Activated CD8-positive, alpha-beta memory T cell treated with anti-CD3 and anti-CD28 coated beads, Interleukin-2, amount 50 U/mL, for 48 hours (primary cell): ENCODE measurements at places on chromosomes 1 and 21.
A peak's percentile ranks its signal among the peaks of the same experiment; 100 is the strongest.

DNA sequence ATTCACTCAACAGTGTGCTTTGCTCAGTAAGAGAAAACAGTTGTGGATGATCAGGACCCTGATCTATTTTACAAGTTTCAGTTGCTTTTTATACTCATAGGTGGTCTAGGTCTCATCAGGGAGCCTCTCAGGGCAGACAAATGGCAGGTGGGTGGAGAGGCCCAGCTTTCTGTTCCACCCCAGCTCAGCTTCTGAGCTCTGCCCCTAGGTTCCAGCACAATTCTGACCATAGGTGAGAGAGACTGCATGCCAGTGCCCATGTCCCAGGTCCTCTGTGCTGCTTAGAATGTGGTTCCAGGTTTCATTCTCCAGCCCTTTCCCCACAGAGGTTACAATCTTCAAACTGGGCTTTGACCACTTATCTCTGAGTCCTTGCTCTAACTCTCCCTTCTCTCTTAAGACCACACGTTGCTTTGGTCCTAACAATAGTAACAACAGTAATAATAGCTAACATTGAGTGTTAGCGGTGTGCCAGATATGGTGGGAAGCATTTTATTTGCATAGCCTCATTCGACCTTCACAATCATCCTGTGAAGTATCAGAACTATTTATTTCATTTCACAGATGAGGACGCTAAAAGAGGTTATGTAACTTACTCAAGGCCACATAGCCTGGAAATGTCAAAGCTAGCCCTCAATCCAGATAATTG, 19.6 kb upstream of the DUSP10 start:
- no peak for DNase-seq

GRCh38 chr1:44151808-44152207, 10.4 kb upstream of the KLF18 start:
- no peak for DNase-seq

- no peak for DNase-seq
Measured at GRCh38 chr1:64539781-64540218, 69.9 kb downstream of the CACHD1 start.

DNA sequence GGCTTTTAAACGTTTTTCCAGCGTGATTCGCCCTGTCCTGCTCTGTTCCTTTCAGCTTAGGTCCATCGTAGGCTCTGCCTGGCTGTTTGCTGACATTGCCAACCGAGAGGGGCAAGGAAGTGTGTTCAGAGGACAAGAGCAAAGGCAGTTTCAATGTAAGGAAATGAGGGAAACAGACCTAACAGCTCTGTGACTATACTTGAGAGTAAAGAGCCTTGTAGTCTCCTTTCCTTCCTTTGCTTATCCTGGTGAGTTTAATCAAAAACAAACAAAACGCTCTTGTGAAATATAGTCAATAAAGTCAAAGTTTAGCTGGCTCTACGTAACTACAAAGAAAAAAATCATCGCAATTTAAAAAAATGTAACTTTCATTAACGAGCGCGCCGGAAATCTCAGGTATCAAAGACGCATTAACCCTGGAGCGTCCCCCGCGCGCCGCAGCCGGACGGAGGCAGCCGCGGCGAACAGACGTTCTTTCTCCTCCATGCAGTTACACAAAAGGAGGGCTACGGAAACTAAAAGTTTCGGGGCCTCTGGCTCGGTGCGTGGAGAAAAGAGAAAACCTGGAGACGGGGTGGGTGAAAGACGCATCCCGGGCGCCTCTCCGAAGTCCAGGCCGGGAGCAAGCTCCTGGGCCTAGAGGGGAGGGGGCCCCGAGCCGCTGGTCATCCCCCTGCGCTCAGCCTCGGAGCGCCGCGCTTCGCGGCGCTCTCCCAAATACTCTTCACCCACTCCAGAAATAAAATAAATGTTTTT, 617 bp upstream of the ADGRL2 start:
- no peak for DNase-seq

DNA sequence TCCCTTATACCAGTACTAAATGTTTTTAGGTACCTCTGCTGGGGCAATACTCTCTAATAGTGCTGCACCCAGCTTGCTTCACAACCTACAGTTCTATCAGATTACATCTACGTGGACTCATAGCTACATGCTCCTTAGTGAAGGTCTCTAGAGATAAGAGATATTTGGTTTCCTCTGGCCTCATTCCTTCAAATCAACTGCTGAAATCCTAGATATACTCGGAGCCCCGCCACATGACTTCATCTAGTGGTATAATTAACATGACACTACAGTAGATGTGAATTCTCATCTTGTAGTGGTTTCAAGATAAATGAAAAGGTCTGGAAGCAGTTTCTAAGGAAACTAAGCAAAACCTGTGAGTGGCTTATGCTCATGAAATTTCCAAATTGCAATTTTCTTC, 115.4 kb downstream of the SMYD2 start:
- DNase-seq: no peak

- DNase-seq: no peak
Measured at GRCh38 chr1:165641231-165641987, 10.4 kb downstream of the MGST3 start.

DNA sequence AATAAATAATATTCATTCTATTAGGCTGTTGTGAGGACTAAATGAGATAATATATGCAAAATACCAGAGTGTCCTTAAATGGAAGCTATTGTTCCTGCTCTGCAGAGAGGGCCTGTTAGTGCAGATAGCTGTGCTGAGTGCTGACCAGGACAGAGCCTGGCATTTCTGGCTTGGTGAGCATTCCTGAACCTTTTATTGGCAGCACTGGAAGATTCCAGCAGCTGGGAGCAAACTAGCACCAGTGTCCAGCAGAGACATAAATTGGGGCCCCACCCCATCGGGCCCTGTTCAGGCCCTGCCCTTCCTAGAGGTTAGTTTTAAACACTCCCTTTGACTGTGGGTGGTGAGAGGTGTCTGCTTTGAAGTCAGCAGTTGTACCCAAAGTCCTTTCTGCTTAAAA, 85.9 kb upstream of the GADD45A start:
- DNase-seq: no peak

DNA sequence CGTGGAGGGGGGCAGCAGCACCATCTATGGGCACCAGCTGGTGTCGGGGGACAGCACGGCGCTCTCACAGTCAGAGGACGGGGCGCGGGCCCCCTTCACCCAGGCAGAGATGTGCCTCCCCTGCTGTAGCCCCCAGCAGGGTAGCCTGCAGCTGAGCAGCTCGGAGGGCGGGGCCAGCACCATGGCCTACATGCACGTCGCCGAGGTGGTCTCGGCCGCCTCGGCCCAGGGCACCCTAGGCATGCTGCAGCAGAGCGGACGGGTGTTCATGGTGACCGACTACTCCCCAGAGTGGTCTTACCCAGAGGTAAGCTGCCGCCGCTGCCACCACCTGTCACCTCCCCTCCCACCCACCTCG, 106.2 kb upstream of the VAMP3 start:
- no peak for DNase-seq

- no peak for DNase-seq
Measured at GRCh38 chr1:230825761-230826160, 42.6 kb downstream of the C1orf198 start.

DNA sequence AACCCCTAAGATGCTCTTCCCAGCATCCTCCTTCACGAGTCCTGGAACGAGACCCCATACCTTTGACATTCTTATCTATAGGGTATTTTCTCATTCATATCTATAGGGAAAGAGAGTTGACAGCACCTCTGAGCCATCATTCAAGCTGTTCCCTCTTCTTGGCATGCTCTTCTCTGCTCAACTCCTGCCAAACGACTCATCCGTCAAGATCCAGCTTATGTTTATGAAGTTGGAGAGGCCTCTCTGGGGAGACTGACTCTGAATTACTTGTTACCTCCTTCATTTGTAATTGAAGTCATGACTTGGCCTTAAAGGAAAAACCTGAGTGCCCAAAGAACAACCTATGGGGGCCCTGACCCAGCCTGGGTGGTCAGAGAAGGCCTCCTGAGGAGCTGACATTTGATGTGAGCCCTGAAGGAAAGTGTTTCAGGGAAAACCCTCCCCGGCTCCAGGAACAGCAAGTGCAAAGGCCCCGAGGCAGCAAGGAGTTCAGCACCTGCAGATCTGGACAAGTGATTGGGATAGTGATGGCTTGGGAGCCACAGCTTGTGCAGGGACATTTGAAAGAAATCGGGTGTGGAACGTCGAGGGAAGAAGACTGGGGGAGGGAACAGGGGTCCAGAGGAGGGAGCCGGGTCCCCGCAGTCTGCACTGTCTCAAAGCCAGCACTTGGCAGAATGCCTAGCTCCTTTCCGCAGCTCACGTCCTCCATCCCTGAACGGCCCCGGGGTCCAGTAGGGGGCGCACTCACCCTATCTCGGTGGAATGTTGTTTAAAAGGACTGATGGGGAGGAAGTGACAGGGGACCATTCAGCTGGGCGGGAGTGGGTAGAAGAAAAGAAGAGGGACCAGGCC, 14.0 kb upstream of the CDA start:
- DNase-seq: peak; percentile 95

DNA sequence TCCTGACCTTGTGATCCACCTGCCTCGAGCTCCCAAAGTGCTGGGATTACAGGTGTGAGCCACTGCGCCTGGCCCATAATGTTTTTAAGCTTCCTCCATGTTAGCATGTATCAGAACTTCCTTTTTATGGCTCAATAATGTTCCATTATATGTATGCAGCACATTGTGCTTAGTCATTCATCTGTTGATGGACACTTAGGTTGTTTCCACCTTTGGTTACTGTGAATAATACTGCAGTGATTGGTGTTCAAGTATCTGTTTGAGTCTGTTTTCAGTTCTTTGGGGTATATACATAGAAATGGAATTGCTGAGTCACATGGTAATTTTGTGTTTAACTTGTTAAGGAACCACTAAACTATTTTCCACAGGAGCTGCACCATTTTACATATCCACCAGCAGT, 17.7 kb downstream of the CMPK1 start:
- no peak for DNase-seq

DNA sequence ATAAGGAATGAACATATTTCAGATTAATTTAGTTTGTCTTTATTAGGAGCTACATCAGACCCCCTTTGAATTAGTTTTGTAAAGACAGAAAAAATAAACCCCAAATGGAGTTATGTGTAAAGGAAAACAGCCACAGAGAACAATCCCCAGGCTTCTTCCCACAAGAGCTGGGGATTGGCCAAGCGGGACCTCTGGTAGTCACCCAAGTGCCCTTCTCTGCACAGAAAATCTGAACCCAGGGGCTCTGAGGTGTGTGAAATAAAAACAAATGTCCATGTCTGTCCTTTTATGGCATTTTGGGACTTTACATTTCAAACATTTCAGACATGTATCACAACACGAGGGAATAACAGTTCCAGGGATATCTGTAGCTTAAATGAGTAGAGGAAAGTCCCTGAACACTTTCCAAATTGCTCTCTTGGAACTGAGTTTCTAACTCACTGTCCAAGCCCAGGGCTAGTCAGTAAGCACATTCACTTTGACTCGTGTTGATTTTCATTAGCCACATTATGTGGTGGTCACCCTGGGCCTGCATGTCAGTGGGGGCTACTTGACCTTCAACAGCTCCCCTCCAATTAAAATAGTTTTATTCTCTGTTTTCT, 22.5 kb downstream of the DPT start:
- DNase-seq: no peak

GRCh38 chr1:97006044-97006661, 284.6 kb downstream of the PTBP2 start:
- DNase-seq: no peak

DNA sequence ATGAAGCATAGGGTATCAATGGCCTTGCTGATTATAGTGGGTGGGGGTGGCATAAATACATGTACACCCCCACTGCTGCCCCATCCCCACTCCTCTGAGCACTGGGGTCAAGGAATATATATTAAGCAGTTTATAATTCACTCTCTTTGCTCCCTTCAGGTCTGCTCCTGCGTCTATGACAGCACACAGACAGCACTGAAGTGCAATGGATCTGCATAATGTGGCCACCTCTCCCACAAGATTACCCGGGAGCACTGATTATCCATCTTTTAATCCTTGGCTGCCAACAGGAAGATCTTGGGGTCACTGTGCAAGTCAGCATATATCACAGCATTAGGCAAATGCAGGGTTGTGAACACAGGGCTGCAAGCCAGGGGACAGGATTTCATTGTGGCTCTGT, 19.3 kb downstream of the RXRG start:
- no peak for DNase-seq

GRCh38 chr21:44533121-44533890, 6.7 kb downstream of the KRTAP10-1 start:
- no peak for DNase-seq

GRCh38 chr1:160432371-160432786, 32.0 kb downstream of the VANGL2 start:
- no peak for DNase-seq

DNA sequence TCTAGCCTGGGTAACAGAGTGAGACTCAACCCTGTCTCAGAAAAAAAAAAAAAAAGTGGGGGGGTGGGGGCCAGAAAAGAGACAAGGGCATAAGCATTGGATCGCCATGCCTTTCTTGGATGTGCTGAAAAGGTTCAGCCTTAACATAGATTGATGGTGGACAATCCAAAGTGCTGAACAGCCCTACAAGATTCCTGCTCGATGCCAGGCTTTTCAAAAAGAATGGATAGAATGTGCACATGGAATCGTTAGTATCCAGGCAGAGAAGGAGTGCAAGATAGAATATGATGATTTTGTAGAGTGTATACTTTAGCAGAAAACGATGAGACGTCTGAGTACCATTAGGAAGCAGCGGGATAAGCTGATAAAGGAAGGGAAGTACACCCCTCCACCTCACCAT, 10.9 kb upstream of the COA7 start:
- no peak for DNase-seq
